Tibial artery (tissue), 4 donors: ENCODE measurements at places on chromosomes 4 and X.

DNA sequence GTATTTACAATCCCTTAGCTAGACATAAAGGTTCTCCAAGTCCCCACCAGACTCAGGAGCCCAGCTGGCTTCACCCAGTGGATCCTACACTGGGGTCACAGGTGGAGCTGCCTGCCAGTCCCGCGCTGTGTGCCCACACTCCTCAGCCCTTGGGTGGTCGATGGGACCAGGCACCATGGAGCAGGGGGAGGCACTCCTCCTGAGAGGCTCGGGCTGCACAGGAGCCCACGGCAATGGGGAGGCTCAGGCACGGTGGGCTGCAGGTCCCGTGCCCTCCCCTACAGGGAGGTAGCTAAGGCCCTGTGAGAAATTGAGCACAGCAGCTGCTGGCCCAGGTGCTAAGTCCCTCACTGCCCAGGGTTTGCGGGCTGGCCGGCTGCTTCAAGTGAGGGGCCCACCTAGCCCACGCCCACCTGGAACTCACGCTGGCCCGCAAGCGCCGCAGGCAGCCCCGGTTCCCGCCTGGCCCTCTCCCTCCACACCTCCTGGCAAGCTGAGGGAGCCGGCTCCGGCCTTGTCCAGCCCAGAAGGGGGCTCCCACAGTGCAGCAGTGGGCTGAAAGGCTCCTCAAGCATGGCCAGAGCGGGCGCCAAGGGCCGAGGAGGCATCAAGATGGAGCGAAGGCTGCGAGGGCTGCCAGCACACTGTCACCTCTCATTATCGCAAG is 113.9 kb downstream of the PRDM5 start:
- peak; percentile 60 for DNase-seq

DNA sequence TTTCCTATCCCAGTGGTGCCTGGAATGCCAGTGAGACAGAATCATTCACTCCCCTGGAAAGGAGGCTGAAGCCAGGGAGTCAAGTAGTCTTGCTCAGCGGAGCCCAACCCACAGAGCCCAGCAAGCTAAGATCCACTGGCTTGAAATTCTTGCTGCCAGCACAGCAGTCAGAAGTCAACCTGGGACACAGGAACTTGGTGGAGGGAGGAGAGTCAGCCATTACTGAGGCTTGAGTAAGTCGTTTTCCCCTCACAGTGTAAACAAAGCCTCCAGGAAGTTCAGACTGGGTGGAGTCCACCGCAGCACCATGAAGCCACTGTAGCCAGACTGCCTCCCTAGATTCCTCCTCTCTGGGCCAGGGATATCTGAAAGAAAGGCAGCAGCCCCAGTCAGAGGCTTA is 283.2 kb upstream of the CPEB2 start:
- DNase-seq, result peak; percentile 78

GRCh38 chr4:155854582-155855226 is 11.4 kb downstream of the ASIC5 start:
- DNase-seq, result no peak

DNA sequence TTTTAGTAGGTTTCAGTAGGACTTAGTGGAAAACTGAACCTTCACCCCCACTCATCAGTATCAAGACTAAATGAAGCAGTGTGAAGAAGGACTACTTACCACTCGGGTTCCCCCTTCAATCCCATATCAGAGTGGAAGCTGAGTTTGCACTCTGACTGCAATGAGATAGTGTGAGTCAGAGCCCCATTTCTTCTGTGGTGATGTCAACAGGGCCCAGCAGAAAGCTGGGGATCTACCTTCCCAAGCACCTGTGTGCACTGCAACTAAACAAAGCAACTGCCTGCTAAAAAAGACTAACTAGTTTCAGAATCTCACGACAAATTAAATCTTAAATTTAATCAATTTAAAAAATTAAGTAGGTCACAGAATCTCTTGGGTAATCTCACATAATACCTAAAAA is 1837.0 kb upstream of the PCDH7 start:
- no peak for DNase-seq

DNA sequence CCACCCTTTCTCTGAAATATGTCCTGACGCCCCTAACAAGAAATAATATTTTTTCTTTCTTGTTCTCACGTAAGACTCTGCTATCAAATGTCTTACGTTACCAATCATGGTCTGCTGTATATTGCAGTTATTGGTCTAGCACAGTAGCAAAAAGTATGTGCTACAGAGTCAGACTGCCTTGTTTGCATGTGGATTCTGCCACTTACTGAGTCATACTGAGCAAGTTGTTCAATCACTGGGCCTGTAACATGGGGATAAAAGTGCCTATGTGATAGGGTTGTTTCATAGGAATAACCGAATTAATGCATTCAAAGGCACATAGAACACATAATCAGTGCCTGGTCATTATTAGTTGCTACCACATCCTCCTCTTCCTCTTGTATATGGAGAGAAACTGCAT is 14.1 kb downstream of the RPGR start:
- DNase-seq, result no peak

DNA sequence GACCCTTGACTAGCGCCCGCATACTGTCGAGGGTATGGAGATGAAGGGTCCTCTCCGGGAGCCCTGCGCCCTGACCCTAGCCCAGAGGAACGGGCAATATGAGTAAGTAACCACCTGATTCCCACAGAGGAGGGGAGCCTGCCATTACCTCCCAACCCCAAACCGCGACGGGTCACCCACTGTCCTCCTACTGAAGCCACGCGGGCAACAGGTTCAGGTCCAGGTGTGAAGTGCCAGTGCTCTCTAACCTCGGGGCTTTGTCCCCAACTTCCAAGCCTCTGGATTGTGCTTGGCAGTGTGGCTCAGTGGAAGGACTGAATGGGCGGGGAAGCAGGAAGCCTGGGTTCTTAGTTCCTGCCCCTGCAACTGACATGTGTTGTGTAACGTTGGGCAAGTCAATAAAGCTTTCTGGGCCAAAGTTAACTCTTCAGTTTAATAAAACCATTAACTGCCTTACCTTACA is 694 bp downstream of the OCRL start:
- peak; percentile 24 for DNase-seq

- DNase-seq, result no peak
Observed at GRCh38 chrX:11786862-11787261, 28.8 kb downstream of the MSL3 start.

GRCh38 chrX:154991039-154991438 is 31.5 kb downstream of the F8 start:
- DNase-seq, result no peak

DNA sequence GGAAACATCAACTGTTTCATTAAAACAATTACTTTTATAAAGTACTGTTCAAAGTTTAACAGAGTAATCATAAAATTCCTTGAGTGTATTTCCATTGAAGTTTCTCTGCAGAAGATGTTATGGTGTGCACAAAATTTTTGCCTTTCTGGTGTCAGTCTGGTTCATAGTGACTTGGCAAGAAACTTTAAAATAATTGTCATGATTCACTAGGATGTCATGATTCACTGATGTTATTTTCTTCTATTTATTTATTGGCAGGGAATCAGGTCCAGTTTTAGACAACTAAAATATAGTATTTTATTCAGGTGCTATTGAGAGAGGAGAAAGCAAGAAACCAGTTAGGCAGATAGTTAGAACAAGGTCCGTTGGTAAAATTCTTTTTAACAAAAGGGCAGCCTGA is 3.8 kb downstream of the UGT2A1 start:
- DNase-seq, result no peak

GRCh38 chr4:30756553-30756952 is 36.4 kb downstream of the PCDH7 start:
- DNase-seq, result no peak

DNA sequence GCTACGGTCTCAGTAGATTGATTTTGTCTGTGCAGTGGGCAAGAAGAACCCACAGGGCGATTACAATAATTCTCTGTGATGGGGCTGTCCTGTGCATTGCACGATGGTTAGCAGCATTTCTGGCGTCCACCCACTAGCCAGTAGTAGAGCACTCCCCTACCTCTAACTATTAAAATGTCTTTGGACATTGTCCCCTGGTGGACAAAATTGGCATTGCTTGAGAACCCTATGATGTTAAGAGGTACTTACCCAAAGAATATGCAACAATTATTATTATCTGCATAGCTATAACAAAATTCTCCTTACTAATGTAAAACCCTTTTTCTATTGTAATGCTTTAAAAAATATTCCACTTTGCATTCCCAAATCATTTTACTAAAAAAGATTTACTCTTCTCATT is 109.5 kb upstream of the VCX3A start:
- no peak for DNase-seq

GRCh38 chrX:1147611-1148515 is 64.6 kb downstream of the CRLF2 start:
- peak; percentile 51 for DNase-seq

DNA sequence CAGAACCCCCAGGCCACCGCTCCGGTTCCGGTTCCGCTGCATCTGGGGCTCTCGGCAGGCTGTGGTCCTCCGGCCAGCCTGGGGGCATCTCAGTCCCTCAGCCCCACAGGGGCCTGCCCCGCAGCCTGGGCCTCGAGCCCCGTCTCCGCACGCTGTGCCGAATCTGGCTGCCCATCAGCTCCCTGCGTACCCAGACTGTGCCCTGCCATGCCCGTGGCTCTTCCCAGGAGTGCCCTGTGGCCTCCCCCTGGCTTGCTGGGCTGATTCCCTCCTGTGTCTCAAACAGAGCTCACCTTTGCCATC is 830 bp upstream of the MSANTD1 start:
- DNase-seq, result no peak

DNA sequence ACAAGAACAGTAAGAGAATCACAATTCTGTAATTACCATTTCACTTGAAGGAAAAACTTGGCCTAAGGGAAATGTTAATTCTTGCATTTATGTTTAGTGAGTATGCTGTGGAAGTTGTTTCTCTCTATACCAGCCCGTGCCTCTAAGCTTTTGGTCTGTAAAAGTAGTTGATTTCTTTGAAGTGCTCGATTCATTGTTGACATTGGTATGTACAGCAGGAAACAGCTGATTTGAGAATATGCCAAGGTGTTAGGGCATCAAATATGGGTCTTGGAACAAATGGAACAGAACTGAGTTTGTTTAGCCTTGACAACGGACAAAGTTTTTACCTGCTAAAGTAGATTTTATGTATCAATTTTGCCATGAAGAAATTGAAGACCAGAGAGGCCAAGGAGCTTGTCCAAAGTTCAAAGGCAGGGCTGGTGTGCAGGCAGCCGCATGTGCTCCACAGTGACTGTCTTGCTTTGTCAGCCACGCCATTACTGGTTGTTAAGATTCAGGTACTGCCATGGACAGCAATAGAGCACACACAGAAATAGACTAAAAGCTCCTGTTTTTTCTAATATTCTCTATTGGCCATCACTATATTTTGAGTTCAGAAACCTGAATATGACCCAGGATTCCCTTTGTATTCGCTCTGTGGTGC is 75.5 kb upstream of the TLR3 start:
- DNase-seq, result no peak
